ENCODE measurements at places on chromosomes 7 and 10.

GRCh38 chr7:115932880-115933279, 97.7 kb downstream of the TFEC start:
- DNase-seq = no peak

DNA sequence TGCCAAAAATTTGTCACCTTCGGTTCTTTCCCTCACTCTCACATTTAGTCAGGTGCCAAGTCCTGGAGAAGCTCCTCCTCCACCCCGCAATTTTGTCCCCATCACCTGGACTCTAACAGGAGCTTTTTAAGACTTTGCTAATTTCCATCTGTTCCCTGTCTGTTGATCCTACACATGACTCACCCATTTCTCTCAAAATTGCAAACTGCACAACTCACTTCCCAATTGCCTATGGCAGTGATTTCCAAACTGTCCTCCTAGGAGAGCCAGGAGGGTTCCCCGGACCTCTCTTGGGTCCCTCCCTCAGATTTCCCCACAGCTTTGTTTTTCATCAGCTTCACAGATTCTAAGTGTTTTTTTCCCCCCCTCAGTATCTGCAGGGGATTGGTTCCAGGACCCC, 120.3 kb downstream of the WNT2 start:
- no peak for DNase-seq

DNA sequence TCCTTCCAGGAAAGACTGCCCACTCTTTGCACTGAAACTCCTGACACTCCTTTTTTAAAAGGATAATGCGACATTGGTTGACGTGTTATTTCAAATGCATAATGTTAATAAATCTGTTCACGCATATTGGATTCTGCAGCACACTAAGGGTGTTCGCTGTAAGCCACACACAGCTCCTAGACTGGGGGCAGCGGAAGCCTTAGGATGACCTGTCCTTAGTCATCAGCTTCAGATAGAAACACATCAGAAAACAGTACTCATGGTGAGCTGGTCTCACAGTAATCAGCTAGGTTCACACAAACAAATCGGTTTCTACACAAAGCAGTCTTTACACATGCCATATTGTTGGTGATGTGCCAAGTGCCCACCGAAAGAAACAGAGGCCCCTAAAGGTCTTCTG, 4.3 kb downstream of the NPS start:
- DNase-seq = no peak

GRCh38 chr10:110471566-110472139, 26.1 kb upstream of the DUSP5 start:
- DNase-seq = no peak

DNA sequence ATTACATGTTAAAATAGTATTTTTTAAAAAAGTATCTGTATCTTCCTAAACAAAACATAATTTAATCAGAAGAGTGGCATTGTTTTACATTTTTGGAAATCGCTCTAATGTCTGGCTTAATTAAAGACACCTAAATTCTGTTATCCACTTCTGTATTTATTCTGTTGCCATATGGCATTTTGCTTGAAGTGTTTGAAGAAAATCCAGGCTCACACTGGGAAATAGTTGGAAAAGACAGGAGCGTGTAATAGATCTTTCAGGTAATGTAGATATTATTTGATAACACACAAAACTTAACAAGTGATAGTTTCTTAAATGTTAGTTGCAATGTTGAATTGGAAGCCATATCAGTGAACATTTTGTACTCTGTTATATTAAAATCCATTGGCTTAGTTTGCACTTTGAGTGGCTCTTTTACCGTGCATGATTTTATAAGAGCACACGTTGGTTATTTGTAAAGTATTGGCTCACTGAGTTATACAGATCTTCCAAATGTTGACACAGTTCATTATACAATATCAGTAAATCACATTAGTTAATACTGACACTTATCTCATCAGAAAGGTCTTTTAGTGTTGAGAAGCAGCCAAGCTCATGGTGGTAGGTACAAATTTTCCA, 128.4 kb upstream of the NPVF start:
- no peak for DNase-seq

DNA sequence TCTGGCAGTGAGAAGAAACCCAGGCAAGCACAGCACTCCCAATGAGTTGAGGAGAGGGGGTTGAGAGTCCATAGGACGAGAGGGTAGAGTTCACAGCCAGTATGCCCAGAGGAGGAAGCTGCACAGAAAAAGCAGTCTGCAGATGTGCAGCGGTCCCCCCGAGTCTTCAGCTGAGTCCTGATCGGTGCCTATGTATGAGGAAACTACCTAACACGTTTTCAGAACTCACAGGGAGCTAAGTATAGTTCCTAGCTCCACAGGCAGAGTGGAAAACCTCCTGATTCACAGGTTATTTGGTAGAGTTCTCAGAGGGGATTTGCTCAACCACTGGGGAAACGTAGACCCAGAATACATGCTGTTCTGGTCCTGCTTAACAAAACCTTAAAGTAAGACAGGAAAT, 271.3 kb upstream of the CNTNAP2 start:
- DNase-seq = no peak

DNA sequence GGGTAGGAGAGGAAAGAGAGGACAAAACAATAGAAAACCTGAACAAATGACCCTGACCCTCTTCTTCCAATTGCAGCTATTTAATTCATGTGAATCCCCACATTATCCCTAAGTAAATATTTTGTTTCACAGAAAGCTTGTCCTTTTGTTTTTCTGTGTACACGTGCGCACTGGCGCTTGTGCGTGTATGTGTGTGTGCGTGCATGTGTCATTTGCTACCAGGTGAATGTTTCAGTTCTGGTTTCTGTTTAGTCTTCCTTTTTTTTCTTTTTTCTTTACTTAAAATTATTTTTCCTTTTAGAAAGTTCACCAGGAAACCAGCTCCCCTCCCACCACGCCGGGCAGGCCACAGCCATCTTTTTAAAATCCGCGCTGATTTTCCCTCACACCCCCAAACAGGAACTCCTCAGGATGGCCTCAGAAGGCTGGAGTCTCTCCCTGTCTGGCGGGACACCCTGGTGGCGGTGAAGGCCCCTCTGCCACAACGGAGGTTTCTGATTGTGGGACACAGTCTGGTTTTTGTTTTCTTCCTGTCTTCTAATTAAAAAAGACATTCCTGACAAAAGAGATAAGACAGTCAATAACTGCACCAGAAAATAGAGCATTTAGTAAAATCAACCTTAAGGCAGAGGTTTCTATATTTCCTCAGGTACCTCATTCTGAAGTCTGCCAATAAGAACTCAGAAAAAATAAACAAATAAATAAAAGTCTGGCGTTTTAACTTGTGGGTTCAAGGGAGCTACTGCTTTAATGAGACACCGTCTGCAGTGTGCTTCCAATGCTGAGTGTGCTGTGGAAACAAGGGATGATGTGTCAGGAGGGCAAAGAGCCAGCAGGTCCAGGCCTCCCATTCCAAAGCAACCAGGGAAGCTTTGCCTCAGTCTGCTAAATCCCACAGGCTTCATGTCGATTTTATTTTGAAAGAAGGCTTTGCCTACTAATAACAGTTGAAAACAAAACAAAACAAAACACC, 17.4 kb downstream of the IRF5 start:
- DNase-seq = no peak

DNA sequence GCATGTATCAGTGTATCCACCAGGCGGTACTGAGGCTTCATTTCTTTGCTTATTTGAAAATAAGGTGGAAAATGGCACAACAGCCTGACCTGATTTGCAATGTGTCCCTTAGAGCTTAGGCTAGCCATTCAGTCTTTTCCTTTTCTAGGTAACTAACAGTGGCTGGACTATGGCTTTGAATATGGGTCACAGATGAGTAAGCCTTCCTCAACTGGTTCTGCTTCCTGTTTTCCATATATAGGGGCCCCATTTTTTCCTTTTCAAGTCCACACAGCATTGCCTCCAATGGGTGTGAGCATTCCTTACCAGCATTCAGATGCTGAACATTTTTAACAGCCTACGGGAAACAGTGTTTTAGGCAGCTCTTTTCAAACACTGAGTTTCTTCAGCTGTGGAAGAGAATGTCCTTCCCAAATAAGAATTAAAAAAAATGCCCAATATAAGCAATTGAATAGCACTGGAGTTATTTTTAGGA, 3.9 kb upstream of the ITGB1 start:
- no peak for DNase-seq

GRCh38 chr10:107653832-107654287, 489.4 kb upstream of the SORCS1 start:
- no peak for DNase-seq

- peak; percentile 18 for DNase-seq
Observed at GRCh38 chr10:115092555-115093285, 445 bp upstream of the ATRNL1 start.
